Endothelial cell (in vitro differentiated cells): ENCODE measurements at places on chromosomes 2 and 18.

DNA sequence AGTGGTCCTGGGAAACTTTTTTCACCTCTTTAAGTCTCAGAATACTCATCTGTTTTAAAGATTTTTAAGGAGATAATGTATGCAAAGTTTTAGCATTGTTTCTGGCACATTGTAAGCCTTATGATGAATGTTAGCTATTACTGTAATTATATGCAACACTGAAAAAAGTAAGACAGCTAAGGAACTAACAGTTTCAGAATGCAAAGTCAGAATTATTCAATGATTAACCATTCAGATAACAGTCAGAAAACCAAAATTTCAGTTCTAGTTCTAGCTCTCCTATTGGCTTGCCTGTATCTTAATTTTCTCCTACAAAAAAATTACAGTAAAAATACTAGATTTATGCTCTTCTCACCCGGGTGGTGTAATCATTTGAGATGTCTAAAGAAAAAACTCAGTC lies 101.1 kb downstream of the SLC4A10 start:
- DNase-seq: no peak

- DNase-seq: no peak
These were observed 32.7 kb upstream of the ALKAL2 start for GRCh38 chr2:320561-320960.

- DNase-seq: no peak
These were observed 214.0 kb downstream of the MYO1B start for GRCh38 chr2:191459158-191459557.

- no peak for DNase-seq
These were observed 235.6 kb upstream of the HNRNPA3 start for GRCh38 chr2:176976736-176977685.

GRCh38 chr18:12017081-12017480 lies 35.8 kb downstream of the IMPA2 start:
- DNase-seq: no peak

DNA sequence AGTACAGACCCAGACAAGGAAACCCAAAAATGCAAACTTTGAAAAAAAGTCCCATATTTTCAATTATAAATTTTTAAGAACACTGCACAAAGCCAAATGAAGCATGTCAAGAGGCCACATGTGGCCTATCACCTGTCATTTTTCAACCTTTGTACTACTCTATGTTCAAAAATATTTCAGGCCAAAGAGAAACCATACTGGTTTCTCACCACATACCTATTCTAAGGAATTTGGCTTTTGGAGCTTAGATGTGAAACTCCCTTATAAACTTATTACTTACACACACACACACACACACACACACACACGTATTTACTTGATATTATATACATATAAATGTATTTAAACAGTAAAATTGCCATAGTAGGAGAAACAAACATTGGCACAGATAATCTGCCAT lies 338.7 kb downstream of the TXNL1 start:
- no peak for DNase-seq

- no peak for DNase-seq
These were observed 228.0 kb downstream of the IKZF2 start for GRCh38 chr2:212923393-212923792.

GRCh38 chr2:240955306-240956170 lies 42.9 kb upstream of the SNED1 start:
- DNase-seq: no peak

GRCh38 chr2:159226608-159227385 lies 59.7 kb downstream of the WDSUB1 start:
- no peak for DNase-seq

DNA sequence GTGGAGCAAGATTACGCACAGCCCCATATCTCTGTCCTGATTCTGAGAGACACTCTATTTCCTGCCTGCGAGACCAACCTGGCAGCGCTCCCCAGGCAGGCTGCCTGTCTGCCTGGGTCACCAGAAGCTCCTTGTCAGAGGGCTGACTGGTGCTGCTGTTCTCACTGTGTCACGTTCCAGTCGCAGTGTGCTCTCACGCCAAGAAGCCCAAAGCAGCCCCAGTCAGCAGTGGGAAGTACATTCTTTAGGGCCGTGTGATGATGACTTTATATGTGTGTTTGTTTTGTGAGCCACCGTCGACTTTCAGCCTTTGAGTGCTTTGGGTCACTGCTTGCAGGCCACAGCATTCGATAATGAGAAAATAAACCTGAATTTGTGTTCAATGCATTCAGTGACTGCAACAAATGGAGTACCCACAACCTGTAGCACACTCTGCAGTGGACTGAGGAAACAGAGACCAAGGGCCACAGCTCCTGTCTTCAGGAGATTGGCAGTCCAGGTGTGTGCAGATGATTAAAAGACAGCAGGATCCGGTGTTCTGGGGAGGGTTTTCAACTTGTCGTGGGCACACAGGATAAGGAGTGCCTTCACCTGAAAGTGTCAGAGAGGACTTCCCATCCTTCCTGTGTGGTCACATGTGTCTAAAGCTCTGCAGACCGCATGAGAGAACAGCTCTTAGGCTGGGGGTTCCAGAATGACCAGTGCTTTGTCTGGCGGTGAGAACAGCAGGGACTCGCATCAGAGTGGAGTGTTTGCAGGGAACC lies 4.8 kb downstream of the TNFRSF11A start:
- no peak for DNase-seq

GRCh38 chr2:12979066-12979465 lies 262.3 kb downstream of the TRIB2 start:
- DNase-seq: no peak

DNA sequence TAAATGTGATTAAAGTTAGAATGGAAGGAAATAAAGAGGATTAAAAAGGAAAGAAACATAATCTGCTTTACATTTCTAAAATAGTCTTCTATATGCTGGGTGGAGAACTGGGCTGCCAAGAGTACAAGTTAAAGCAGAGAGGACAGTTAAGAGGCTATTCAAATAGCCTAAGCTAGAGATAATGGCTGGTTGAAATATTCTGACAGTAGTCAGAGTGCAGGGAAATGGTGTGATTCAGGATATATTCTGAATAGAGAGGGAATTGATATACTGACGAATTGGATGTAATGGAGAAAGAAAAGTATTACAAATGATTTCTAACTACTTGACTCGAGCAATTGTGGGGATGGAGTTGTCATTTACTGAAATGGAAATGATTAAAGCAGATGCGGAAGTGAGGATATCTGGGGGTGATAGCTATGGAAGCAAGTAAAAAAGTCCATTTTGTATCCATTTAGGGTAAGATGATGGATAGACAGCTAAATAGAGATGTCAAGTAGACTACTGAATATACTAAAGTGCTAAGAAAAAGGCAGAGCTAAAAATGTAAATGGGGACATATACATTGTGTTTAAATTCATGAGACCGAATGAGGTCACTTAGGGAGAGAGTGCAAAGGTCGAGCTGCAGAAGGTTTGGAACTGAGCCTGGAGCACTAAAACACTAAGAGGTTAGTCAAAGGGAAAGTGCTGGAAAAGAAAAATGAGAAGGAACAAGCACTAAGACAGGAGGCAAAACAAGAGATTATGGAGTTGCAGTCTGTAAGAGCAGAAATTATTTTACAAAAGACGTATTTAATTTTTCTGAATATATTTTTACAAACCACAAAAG lies 696.8 kb downstream of the LRRTM4 start:
- DNase-seq: no peak

GRCh38 chr2:215347878-215348277 lies 36.0 kb downstream of the ATIC start:
- no peak for DNase-seq

- no peak for DNase-seq
These were observed 280.3 kb downstream of the CCDC85A start for GRCh38 chr2:56464066-56464465.
